Activated CD4-positive, alpha-beta T cell treated with anti-CD3 and anti-CD28 coated beads, Interleukin-2, amount 10 ng/mL, durations not matched to agents 7 days and 5 days (primary cell): ENCODE measurements at places on chromosomes 3 and 15. TPM values are rescaled to one million over a fixed set of nuclear protein-coding genes. Genes with fewer than 3 reads are reported as not detected.
A peak's percentile ranks its signal among the peaks of the same experiment; 100 is the strongest.

- DNase-seq = no peak
These were observed 4.2 kb upstream of the SLC6A6 start for GRCh38 chr3:14397940-14398796.

Gene SEMA6D
- total RNA-seq = not detected

Gene CYP1A2
- total RNA-seq = not detected

DNA sequence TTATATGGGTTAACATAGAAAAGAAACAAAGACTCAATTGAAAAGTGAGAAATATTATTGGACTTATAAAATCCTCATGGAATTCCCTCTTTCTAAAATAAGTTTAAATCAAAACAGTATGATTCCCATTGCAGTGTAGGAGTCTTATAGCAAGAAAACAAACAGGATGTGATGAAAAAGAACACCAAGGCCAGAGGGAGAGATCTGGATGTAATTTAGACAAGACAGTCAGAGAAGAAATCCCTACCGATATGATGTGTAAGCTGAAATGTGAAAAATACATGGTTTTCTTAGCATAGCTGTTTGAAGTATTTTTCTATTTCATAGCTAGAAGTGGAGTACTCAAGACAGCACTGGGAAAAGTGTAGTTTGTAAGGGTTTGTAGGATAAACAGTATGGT, 521.5 kb downstream of the RSL24D1 start:
- no peak for DNase-seq

Gene GABRA5
- total RNA-seq = not detected

Gene CFAP92
- total RNA-seq = not detected

DNA sequence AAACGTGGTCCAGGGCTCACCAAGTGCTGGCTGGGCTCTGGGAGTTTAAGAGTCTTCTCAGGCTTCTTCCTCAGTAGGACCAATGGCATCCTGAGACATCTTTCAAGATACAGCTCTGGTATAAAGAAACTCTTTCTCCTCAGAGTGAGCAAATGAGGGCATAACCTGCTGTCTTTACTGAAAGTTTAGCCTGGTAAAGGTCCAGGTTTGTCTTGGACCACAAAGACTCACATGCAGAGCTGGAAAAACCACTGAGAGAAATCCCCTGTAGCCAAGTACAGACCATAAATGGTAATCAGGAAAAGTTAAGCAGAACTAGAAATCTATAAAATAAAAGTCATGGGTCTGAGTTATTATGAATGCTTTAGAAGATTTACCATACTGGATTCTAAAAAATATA, 23.1 kb downstream of the CD47 start:
- DNase-seq = no peak

DNA sequence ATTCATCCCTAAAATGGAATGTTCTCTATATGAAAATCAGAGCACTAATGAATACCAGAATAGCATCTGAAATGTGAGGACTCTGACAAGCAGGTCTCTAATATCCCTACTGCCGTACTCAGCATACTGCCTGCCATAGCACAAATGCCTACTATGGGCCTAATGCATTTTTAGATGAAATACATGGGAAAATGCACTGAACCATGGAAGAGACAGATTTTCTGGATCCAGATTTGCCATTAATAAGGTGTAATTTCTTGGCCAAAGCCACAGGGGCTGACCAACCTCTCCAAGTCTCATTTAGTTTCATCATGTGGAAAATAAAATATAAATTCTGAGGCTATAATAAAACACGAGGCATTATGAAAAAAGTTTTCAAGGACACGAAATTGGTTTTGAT, 123.8 kb downstream of the CBLB start:
- DNase-seq = no peak

Gene CACNA2D2
- total RNA-seq = 0.62 TPM

Gene STT3B
- 143 TPM for total RNA-seq

- DNase-seq = no peak
These were observed 222.1 kb upstream of the CHRM5 start for GRCh38 chr15:33746203-33746602.

GRCh38 chr3:56654460-56654859, 28.6 kb downstream of the TASOR start:
- DNase-seq = no peak

- no peak for DNase-seq
These were observed 210.3 kb downstream of the OPA1 start for GRCh38 chr3:193803288-193803687.

DNA sequence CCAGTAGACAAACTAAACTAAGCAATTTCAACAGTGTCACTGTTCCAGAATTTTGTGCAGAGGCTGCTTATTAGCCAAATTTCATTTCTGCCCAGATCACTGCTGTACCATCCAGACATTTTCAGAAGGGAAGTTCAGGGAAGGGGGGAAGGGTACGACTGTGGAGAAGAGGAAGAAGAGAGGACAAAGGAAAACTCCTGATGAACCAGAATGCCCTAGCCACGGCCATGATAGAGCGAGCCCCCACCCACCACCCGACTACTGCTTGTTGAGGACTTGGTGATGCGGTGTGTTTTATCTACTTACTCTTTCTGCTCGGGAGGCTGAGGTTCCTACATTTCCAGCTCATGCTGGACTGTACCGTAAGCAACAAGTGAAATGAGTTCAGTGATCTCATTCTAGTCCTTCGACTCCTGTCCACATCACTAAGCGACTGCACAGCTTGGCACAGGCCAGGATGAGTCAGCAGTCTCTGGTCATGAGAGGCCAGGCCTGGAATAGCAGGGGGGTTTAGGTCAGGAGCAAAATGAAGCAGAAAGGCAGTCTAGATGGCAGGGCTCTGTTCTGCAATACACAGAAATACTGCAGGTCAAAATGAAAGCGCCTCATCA, 330.8 kb downstream of the TIGIT start:
- DNase-seq = no peak

Gene TGM4
- total RNA-seq = not detected

DNA sequence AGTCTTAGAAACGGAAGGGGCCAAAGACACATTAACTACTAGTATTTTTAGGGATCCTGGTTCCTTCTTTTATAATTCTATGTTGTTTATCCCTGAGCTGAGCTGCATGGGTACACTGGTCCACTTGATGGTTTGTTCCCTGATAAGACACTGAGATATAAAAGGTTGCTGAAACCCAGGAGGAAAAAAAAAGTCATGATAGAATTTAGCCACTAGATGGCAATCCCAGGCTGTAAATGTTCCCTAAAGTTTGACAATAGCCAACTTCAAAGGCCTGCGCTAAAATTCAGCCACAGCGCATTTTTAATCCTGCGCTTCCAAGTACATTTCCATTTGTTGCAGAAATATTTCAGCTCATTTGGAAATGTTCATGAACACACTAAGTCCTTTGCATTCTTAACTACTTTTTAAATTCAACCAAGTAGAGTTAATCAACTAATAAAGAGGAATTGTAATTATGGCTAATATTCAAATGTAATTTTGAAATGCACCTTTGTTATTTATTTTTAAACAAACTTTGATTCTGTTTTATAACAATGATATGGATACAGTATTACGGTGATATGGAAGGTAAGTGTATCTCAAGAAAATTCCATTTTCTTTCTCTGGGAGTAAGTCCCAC, 249.3 kb upstream of the FEZF2 start:
- DNase-seq = no peak

DNA sequence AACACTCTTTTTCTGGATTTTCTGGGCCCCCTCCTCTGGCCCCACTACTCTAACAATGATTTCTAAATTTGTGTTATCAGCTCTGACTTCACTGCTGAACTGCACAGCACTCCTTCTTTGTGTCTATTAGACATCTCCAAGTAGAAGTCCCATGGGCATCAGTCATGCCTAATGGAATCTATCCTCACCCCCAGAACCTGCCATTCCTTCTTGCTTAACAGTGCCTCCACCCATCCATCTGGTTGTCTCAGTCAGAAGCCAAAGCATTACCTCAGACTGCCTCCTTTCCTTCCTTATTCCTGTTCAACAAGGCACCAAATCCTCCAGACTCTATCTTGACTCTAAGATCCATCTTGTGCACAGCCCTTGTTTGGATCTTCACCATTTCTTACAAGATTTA, 36.2 kb downstream of the SSR3 start:
- no peak for DNase-seq

DNA sequence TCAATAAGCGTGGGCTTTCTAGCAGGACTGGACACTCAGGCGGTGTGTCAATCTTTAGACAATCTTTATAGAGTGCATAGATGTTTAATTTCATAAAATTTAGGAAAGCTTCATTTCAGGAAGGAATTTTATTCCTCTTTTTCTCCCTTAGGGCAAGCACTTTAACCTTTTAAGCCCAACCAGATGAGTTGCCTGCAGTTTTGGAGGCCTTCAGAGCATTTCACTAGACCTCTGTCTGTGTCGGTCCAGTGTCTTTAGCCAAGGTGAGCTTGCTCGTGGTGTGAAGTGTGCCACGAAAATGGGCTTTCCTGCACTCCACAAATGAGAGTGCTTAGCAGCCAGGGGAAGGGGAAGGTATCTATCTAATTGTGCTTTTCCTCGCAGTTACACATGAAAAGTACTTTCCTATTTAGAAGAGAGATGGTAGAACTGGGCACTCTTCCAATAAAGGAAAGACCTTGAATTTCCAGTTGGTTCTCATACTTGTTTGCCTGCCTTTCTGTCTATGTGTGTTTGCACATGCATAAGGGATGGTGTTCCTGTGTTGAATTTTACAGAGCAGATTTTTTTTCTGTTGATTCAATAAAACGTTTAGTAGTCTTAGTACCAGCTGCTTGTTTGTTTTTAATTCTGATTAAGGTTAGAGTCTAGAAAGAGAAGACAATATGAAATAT, 53.6 kb downstream of the FEZF2 start:
- DNase-seq = no peak

Gene CAND2
- 0.98 TPM for total RNA-seq

GRCh38 chr3:160801386-160802118, 45.5 kb downstream of the PPM1L start:
- DNase-seq = peak; percentile 75

DNA sequence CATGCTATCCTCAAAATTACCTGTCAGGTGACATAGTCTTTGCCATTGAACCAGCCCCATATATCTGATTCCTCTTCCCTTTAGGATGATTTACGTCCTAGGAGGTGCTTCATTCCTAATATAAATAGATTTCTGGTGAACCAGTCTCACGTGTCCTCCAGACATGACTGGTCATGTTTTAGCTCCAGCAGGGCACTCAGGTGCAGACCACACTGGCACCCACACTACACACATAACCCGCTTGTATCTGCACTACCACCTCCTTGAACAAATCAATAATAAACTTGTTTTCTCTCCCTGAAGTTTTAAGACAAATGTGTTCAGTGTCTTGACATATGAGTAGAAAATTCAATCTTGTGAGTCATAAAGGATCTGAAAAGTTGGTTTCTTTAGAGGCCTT, 155.5 kb downstream of the GOLIM4 start:
- no peak for DNase-seq

DNA sequence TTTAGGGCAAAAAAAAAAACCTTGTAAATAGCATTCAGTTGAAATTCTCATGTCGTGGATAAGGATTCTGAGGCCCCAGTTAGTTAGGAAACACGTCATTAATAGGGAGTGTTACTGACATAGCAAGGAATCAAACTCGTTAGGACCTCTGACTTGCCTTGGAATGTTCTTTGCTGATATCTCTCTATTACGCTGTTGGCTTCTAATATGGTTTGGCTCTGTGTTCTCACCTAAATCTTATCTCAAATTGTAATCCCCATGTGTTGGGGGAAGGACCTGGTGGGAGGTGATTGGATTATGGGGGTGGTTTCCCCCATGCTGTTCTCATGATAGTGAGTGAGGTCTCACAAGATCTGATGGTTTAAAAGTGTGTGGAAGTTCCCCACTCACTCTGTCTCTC, 40.3 kb downstream of the CHL1 start:
- DNase-seq = no peak

DNA sequence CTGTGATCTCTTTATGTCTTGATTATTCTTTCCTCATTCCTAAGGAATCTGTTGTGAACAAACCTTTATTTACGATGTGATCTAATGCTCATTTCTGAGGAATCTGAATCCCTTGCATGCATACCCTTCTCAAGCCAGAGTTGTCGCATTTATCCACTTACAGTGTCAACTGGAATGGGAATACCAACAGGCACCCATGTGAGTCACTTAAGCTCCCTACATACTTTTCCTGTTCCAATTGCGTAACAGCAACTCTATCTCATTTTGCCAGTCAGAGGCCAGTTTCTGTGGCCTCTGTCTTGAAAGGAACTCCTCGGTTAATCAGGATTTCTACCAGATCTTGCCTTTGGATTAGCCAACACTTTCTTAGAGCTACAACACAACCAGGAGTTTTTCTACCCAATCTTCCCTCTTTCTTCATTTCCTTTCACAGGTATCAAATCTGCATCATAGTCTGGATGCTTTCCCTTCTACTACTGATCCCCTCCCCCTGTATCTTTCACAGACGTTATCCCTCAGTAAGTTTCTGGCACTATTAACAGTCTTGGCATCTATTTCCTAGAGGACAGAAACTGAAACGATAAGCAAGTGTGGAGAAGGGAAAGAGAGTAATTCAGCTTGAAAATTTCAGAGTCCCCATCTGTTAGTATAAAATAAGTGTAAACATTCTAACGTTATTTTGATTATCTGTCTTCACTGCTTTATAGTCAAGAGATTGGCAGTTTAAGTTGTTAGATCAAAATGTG, 66.8 kb upstream of the BCHE start:
- no peak for DNase-seq

Gene IQCF5
- total RNA-seq = not detected

GRCh38 chr15:69613182-69613581, 160.6 kb downstream of the RPLP1 start:
- no peak for DNase-seq

Gene UCN2
- not detected for total RNA-seq
